Ovary (tissue), 10 donors: ENCODE measurements at places on chromosomes 3 and 15. TPM values are rescaled to one million over a fixed set of nuclear protein-coding genes. Genes with fewer than 3 reads are reported as not detected.

- DNase-seq, result no peak
Observed at GRCh38 chr3:40901298-40901697, 298.0 kb upstream of the CTNNB1 start.

GRCh38 chr15:72086920-72087648 is 30.9 kb downstream of the MYO9A start:
- DNase-seq, result no peak

The TNFAIP8L3 gene
- 19.7 TPM for total RNA-seq

DNA sequence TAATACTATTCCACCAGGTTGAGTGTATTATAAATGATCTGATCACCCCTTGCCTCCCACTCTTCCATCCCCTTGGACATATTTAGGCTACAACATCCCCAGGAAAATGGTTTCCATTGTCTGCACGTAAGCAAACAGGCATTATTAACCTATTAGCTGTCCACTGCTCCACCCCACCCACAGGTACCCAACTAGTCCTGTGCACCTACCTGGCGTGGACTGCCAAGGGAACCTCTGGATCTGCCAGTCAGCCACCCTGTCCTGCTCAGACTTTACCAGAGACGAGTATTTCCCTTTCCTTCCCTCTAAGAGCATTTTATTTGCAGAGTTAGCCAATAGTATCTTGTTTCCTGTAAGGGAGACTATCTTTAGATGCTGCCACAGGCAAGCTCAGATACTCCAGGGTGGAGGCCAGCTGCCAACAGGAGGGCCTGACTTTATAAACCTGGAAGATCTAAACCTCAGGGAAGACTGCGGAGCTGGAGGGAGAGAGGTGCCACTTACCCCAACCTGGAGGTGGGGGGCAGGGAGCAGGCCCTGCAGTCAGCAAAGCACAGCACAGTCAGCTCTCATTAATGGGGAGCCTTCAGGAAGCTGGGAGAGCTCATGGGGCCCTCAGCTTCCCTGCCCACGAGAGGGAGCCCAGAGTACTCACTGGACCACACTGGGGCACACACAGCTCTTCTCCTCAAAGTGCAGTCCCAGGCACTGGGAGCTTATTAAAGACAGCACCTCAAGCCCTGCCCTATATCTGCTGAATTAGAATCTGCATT is at the start of gene CX3CR1:
TSS of gene CX3CR1 (minus strand) at position 292 of the 773 bp plus-strand sequence. CDS start 13,527 bp downstream, outside the sequence.
- DNase-seq, result no peak

The DNAH12 gene
- 0.92 TPM for total RNA-seq

DNA sequence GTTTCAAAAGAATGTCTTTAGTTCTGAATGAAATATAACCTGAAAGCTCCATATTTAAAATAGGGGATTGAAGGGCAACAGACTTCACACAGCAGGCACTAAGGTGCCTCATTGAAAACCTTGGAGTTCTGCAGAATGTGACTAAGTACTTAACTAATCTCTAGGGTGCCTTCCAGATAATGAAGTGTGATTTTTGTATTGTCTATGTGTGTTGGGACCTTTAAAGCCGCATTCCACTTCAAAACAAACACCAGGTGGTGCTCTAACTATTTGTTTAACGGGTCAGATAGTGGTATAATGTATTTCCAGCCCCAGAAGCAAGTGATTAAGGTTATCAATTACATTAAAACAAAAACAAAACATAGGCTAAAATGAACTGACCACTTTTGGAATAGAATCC is 28.0 kb downstream of the TFG start:
- DNase-seq, result no peak
